SHP77 (cell line): ENCODE measurements at places on chromosomes 6 and 20.

DNA sequence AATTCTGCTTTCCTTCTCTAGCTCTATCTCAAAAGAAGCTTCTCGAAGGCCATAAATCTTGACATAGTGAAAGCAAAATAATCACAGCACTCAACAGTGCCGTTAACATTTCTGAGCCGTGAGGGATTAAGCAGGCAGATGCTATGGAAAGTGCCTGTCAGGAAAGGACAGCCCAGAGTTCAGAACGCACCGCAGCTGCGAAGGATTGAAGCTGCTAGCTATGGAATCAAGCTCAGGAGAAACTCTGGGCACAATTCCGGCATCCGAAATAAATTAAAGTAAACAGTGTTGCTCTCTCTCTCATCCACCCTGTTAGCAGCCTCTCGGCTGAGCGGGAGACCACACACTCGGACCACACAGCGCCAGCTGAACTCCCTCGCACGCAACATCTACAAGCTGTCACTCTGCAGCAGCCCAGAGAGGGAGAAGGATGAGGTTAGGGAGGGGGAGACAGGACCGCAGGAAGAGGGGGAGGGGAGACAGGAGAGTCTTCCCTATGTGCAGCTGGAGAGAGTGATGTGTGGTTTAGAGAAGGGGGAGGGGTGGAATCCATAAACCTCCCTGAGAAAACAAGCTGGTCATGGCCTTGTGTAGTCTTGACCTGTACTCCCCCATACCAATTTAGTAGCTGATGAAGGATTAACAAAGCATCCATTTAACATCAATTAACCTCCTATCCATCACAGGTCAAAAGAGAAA, 9.0 kb downstream of the EXOC2 start:
- DNase-seq: peak; percentile 96

DNA sequence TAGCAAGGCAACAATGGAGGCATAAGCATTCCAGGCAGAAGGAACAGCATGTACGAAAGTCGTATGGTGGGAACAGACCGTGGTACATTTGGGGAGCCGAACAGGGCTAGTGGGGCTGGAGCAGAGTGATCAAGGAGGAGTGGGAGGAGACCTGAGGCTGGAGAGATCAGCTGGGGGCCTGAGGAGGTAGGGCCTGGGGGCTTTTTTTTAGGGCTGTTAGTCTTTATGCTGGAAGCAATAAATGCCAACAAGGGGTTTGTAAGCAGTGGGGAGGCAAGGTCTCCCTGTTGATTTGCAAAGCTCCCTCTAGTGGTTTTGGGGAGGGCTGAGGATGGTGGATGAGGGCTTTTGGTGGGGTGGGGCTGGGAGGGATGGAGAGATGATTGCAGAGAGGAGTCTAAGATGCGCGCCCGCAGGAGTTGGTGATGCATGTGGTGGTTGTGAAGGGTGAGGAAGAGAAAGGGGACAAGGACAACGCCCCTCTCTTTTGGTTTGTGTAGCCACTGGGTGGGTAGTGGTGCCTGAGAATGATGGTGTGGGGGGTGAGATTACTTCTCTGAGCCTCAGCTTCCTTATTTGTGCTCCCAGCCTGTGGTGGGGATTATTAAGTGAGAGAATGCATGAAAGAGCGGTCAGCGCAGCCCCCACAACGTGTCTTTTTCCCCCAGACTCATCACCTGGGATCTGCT, 74.1 kb upstream of the TOX2 start:
- peak; percentile 32 for DNase-seq

DNA sequence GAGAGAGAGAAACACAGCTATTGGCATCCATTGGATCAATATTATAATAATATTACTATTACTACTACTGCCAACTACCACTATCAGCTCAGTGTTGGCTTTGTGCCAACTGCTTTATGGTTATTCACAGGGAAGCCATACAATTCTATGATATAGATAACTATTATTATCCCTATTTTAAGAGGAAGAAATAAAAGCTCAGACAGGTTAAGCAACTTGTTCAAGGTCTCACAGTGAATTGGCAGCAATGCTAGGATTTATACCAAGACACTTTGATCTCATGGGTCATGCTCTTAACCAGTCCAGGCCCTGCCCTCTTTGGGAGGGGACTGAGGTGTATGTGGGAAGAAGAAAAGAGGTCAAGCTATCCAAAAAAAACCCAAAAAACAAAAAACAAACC, 82.0 kb upstream of the TRAF3IP2 start:
- no peak for DNase-seq

GRCh38 chr6:136350914-136351313, 61.3 kb upstream of the BCLAF1 start:
- no peak for DNase-seq

GRCh38 chr6:133761706-133762105, 127.2 kb upstream of the TCF21 start:
- DNase-seq: no peak

GRCh38 chr6:149842331-149842730, 21.8 kb downstream of the LRP11 start:
- no peak for DNase-seq

- no peak for DNase-seq
Observed at GRCh38 chr6:9121549-9121948, 686.2 kb upstream of the SLC35B3 start.

GRCh38 chr6:119116712-119117281, 38.3 kb upstream of the FAM184A start:
- DNase-seq: no peak

DNA sequence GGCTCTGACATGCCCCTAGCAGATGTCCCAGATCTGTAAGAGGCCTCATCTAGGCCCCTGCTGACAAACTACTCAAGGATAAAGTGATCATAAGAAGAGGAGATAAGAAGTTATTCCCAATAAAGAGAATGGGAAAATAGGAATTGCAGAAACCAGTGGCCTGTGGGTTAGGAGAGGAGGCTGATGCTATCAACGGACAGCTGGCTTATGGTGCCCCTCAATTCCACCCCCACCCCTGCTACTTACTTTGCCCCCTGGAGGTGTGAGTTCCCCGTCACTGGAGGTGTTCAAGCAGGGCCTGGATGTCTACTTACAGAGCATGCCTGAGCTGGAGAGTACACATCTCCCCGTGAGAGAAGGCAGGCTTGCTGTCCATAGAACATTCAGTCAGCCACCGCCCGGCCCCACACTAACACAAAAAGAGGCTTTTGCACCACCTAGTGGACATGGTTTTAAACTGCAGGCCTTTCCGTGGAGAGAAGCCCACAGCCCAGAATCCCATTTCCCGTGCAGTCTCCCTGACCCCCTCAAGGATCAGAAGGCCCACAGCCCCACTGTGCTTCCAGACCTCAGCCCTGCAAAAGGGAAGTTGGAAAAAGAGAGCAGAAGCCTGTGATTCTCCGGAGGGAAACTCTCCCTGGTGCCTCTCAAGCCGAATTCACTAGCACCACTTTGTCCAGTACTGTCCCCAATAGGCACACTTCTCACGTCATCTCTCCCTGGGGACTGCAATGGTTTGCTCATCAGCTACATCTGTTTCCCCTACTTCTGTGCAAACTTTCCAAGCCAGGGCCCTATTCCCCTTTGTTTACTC, 23.8 kb upstream of the BNIP5 start:
- peak; percentile 84 for DNase-seq

GRCh38 chr6:2085657-2086056, 159.7 kb downstream of the GMDS start:
- no peak for DNase-seq

- DNase-seq: no peak
Observed at GRCh38 chr20:49887251-49888211, 27.8 kb downstream of the SPATA2 start.

DNA sequence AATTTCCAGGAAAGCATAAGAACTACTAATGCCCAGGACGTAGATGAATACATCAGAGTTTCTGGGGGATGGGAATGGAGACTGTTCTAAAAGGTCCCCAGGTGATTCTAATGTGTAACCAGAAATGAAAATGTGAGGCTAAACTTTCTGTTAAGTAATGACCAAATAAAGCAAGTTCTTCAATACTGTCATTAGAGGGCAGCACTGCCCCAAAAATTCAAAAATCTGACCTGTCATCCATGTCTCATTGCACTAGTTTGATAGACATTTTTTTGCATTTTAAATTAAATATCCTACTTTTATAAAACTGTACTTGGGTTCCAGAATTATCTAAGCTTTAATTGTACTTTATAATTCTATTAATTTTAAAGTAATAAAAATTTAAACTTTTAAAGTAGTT, 94.9 kb downstream of the RFX6 start:
- DNase-seq: peak; percentile 52

DNA sequence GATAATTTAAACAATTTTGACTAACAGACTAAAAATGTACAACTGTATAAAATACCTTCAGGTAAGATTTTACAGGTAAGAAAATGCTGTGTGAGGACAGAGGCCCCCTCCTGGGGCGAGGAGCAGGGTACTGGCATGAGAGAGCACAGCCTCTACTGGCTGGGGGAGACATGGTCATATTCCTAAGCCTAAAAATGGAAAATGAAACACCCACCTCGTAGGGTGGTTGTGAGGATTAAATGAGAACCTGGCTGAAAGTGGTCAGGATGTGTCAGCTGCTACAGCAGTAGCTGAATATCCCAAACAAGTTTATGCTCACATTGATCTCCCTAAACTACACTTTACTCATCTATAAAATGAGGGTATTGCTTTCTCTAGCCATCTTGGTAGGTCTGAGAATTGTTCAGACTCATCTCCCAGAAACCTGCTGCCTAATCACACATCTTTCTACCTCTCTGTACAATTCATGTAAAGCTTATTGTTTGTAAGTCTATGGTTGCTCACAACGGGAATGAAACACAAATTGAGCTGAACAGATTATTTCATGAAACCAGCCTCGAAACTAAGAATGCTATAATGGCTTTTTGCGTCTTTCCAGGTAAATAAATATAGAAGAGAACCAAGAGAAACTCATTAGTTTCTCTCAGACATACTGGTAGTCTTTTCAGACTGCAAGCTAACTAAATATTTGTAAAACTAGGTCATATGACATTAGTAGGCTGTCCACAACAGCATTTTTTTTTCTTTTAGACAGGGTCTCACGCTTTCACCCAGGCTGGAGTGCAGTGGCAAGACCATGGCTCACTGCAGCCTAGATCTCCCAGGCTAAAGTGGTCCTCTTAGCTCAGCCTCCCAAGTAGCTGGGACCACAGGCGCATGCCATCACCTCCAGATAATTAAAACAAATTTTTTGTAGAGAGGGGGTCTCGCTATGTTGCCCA, 69.6 kb downstream of the POPDC3 start:
- no peak for DNase-seq

- DNase-seq: no peak
Observed at GRCh38 chr20:50107796-50108331, 5.1 kb downstream of the UBE2V1 start.

GRCh38 chr20:2465100-2465499, 5.5 kb downstream of the SNRPB start:
- DNase-seq: no peak

DNA sequence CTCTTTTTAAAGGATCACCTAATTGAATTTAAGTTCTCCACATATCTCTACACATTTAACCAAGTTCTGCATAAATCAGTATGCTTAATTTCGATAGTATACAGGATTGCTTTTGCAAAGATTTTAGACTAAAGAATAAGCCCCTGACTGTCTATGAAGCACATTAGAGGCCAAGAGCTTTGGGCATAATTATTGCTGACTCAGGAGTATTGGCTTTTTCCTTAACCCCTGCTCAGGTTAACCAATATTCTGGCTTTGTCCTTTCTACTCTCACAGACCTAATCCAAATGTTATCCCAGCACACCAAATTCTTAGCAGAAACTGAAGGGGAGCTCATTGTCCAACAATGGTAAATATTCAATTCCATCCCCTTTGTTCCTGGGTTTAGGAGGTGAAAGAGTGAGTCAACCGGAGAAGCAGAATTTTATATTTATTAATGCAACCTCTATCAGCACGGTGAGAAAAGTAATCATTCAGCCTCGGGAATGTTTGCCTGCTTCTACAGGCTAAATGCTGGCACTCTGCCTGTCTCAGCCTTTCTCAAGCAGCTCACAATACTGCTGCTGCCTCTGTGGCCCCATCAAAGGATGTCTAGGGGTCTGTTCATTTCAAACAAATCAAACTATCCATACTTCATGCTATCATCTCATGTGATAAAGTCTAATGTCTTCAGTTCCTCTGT, 125.0 kb downstream of the SIM1 start:
- no peak for DNase-seq

- no peak for DNase-seq
Observed at GRCh38 chr6:27163834-27164233, 83.7 kb upstream of the PRSS16 start.

- DNase-seq: no peak
Observed at GRCh38 chr6:43572015-43572414, 3.8 kb downstream of the XPO5 start.

DNA sequence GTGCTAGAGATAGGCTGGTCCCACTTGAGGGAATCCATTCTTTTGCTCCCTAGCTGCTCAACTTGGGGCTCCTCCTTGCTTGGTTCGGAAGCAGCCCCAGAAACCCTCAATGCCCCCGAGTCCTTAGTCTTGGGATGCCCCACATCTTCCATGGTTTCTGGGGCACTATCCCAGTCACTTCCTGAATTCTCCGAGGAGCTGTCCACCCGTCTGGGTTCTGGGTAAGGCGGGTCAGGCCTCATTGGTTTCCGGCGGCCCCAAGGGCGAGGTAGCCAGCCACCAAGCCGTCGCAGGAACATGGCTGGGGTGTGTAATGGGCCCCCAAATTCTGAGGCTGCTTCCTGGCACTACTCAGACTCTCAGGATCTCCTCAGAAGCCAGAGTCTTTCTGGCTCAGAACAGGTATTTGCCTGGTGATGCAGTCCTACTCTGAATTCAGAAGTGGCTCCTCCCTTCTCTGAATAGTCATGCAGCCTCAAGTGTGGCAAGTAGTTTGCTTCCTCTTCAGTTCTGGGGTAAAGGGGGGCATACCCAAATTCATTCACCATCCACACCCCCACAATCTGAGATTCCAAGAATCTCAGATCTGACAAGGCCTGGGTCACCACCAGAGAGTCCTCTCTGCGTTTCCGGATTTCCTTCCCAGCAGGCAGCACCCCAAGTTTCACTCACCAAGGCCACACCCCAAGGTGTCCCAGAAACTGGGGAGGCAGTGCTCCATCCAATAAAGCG, 763 bp downstream of the C6orf47 start:
- DNase-seq: no peak

GRCh38 chr20:56636716-56637115, 7.6 kb downstream of the TFAP2C start:
- no peak for DNase-seq

GRCh38 chr6:43753570-43754183, 16.3 kb upstream of the VEGFA start:
- DNase-seq: no peak

DNA sequence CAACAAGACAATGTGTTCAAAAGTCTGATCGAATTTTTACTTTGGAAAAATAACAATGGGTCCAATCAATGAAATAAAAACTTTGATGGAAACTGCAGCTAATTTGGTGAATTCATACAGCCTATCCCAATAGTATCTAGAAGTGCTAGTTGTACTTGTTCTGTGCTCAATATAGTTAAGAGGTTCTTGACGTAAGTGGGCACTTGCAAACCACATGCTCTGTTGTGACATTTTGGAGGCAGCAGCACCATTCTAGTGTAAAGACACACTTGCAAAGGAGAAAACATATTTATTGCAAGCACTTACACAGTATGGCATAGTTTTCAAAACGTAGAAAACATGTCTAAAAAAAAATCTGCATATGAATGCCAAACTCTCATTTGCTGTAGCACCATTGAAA, 6.7 kb upstream of the KLHL31 start:
- DNase-seq: no peak
